Left ventricle myocardium superior (tissue), 1 donor: ENCODE measurements at places on chromosomes 7 and 10. TPM values are rescaled to one million over a fixed set of nuclear protein-coding genes. Genes with fewer than 3 reads are reported as not detected.

CYP26C1 gene
- total RNA-seq, result not detected

ZNF775 gene
- total RNA-seq, result 3.0 TPM

UCN3 gene
- total RNA-seq, result not detected

DKK1 gene
- total RNA-seq, result not detected

SLC13A1 gene
- total RNA-seq, result not detected

AMZ1 gene
- total RNA-seq, result 0.05 TPM

SCIN gene
- 0.20 TPM for total RNA-seq

GARIN1A gene
- 0.97 TPM for total RNA-seq

PKD2L1 gene
- total RNA-seq, result not detected

BPGM gene
- total RNA-seq, result 15.2 TPM

H2BK1 gene
- not detected for total RNA-seq

INA gene
- not detected for total RNA-seq

GIMAP2 gene
- total RNA-seq, result 6.9 TPM

CISD1 gene
- 182 TPM for total RNA-seq

FRAT1 gene
- total RNA-seq, result 6.8 TPM

CPA4 gene
- 0.77 TPM for total RNA-seq

AKR1C4 gene
- total RNA-seq, result not detected

BMPER gene
- 0.59 TPM for total RNA-seq

ENKUR gene
- not detected for total RNA-seq

PILRB gene
- total RNA-seq, result 10.9 TPM

INHBA gene
- 1.5 TPM for total RNA-seq

ATXN7L1 gene
- total RNA-seq, result 3.7 TPM

STRA8 gene
- not detected for total RNA-seq

GNGT1 gene
- not detected for total RNA-seq

GPRIN2 gene
- not detected for total RNA-seq

CYP2C8 gene
- total RNA-seq, result not detected

GDF2 gene
- not detected for total RNA-seq

CRTAC1 gene
- 1.6 TPM for total RNA-seq

SDK1 gene
- total RNA-seq, result 2.5 TPM

PLAC9 gene
- total RNA-seq, result 23.2 TPM

HMX2 gene
- not detected for total RNA-seq

CDHR3 gene
- total RNA-seq, result 0.89 TPM

CALHM3 gene
- total RNA-seq, result not detected

SPDYE16 gene
- not detected for total RNA-seq

UCMA gene
- total RNA-seq, result not detected

SPDYE11 gene
- not detected for total RNA-seq

LGI1 gene
- not detected for total RNA-seq
